ENCODE measurements at places on chromosomes 13 and 19.

DNA sequence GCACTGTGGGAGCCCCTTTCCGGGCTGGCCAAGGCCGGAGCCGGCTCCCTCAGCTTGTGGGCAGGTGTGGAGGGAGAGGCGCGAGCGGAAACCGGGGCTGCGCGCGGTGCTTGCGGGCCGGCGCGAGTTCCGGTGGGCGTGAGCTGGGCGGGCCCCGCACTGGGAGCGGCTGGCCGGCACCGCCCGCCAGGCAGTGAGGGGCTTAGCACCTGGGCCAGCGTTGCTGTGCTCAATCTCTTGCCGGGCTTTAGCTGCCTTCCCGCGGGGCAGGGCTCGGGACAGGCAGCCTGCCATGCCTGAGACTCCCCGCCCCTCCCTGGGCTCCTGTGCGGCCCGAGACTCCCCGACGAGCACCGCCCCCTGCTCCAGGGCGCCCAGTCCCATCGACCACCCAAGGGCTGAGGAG lies 405.2 kb upstream of the PRR20A start:
- peak; percentile 52 for DNase-seq

GRCh38 chr19:33490041-33490451 lies 31.5 kb downstream of the PEPD start:
- DNase-seq, result no peak

DNA sequence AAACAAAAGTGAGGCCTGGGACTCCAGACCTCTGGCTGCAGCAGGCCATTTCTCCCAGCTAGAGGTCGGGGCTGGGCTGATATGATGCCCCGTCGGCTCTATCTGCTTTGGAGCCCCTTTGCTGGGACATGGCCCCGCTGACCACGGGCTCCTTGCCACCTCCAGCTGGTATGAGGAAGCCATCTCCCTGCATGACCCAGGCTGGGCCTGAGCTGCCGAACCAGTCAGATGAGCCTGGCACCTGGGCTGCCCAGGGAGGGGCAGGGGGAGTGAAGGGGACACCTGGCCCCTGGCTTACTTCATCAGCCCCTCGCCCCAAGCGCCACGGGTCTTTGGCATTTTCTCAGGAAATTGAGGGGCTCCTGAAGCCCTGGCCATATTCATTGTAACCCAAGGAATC lies 7.8 kb downstream of the ZSWIM4 start:
- DNase-seq, result no peak

GRCh38 chr19:3450796-3451411 lies 29.4 kb downstream of the SMIM24 start:
- DNase-seq, result peak; percentile 79

GRCh38 chr19:46265217-46265828 lies 31.5 kb upstream of the HIF3A start:
- DNase-seq, result peak; percentile 91

GRCh38 chr13:64568748-64569147 lies 2661.4 kb downstream of the PCDH9 start:
- no peak for DNase-seq

DNA sequence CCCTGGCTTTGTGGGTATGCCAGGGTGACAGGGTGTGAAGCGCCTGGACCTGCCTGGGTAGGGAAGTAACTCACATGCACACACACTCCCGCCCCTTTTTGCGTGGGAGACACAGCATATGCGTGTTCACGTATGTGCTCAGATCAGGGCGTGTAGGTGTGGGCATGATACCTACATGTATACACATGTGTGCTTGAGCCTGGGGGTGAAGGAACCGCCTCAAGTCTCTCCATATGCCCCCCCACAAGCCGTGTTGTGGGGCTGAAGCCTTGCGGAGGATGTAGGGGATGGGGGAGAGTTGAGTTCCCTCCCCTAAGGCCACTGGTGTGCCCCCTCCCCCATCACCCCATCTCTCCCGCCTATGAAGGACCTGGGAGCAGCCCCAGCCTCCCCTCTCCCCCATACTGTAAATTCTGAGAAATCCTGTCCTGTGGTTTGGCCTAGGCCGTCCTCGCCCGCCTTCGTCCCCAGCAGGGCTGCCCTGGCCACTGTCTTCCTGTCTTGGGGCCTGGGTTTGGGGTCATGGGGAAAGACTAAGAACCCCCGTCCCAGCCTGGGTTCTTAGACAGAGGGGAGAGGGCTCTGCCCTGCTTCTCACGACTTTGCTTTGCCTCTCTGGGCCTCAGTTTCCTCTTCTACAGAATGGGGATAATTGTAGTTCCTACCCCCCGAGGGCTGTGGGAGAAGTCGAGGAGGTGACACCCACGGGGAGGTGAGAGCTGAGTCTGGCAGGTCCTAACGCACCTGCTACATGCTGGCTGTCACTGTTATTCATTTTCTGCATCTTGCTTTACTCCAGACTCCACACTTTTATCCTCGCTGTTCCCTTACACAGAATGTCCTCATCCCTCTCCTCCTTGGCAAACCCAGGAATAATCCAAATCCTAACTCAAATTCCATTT lies 14.3 kb downstream of the ACTL9 start:
- DNase-seq, result no peak

Measured in kidney (tissue), 22 donors.